ENCODE measurements at places on chromosomes 12 and 14.

DNA sequence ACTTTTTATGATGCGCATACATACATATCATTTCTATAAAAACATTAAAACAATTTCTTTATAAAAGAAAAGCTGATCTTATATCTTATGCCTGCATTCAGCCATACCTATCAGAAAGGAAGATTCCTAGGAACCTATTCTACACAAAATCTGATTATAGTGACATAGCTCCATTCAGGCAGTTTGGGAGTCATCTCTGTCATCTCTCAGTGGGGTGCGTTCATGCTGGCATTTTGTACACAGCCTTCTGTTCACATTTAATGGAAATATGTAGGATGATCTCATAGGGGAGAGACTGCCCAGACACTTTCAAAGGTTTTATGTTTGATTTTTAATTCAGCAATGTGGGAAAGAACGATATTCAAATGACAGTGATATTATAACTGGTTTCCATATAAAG is 52.9 kb downstream of the ATL1 start:
- DNase-seq, result no peak

GRCh38 chr14:25116607-25117006 is 66.7 kb upstream of the STXBP6 start:
- DNase-seq, result no peak

DNA sequence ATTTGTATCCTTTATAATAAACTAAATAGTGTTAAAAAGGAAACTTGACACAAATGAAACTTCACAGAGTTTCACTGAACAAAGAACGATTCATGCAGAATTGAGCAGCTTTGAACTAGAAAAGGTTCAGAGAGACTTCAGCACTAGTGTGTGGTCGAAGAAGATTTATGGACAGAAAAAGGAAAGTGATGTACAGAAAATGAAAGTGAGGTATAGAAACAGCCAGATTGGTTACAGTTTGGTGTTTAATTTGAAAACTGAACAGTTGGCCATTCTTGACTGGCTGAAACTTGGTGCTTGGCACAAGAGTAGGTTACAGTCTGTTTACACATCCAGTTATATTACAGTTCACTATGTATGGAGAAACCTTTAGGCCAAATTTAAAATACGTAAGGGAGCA is 207.1 kb downstream of the GALC start:
- DNase-seq, result no peak

DNA sequence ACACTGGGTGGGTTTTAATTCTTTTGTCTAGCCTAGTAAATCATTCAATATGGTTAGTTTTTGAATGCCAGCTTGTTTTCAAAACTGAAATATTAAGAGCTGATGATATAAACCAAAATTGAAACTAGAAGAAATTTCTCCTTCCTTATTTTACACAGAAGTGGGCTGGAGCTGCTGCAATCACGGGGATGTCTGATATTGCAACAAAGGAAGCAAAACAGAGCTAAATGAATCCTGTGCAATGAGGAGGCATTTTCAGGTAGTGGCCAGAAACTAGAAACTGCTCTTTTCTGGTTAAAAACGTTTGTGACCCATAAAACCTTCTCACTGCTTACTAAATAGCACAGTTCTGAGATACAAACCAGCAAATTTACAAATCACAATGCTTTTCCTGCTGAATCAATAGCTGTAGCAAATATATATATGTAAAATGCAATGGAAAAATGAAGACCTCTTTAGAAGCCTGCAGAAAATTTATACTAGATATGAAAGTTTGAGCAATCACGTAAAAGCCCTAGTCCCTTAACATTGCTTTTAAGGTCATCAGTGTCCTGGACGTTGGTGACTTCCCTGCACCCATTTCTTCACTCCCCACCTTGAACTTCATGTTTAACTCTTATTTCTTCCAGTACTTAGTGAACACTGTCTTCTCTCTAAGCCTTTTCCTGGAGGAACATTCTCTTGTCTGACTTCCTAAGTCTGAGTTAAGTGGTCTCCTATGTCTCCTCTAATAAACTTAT is 15.9 kb upstream of the LRRK2 start:
- no peak for DNase-seq

GRCh38 chr12:93818488-93819049 is 141.4 kb downstream of the CRADD start:
- no peak for DNase-seq

DNA sequence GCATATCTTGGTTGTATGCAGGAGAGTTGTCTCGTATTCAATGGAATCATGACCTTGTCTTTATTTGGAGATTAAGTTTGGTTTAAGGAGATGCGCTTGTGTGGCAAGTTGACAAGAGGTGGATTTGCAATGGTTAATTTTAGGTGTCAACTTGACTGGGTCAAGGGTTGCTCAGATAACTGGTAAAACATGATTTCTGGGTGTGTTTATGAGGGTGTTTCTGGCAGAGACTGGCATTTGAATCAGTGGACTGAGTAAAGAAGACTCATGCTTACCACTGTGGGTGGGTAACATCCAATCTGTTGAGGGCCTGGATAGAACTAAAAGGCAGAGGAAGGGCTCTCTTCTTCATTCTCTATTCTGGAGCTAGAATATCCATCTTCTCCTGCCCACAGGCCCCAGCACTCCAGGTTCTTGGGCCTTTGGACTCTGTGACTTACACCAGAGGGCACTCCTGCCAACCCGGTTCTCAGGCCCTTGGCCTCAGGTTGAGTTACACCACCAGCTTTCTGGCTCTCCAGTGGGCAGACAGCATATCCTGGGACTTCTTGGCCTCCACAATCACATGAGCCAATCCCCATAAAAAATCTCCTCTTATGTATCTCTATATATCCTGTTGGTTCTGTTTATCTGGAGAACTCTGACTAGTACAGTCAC is 141.5 kb upstream of the ARID2 start:
- no peak for DNase-seq

- no peak for DNase-seq
These were observed 40.9 kb downstream of the CDK17 start for GRCh38 chr12:96359328-96359727.

DNA sequence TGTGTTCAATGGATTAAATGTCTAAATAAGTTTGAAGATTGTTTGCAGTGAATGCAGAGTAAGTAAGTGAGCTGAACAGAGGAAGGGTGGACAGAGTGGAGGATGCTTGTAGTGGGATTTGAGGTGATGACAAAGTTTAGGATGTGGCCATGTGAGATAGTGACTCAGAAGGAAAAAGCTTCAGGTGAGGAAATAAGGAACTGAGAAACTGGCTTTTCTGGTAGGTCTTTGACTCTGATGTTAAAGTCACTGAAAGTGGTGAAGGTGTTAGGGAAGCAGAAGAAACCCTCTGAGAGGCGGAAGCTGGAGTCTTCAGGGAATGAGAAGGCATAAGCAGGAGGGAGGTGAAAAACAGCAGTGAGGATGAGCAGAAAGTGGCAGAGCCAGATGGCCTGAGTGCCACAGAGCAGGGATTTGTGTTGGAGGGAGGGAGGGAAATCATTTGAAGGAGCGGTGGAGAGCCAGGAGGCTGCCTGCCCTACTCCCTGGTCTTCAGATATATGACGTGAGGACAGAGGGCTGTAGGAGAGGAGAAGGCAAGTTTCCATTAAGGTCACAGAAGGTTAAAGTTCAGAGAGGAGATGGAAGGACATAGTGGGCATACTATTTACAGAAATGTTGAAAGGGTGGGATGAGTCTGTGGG is 24.8 kb downstream of the RGS6 start:
- DNase-seq, result no peak
